ENCODE measurements at places on chromosomes 3 and 15.

DNA sequence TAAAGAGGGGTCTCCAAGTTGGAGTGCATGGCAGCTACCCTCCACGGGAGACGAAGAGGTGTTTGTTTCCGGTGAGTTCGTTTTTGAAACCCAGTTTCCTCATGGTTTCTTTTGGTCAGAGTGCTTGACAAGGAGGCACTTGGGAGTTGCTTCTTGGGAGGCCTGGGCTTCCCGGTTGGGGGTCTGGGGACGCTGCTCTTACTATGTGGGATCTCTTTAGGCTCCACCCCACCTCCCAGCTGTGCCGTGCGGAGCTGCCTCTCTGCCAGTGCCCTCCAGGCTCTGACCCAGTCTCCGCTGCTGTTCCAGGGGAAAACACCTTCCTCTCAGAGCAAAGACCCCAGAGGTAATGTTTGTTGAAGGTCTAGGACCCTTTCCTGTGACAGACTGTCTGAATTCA lies 29.6 kb downstream of the KIF7 start:
- no peak for DNase-seq

DNA sequence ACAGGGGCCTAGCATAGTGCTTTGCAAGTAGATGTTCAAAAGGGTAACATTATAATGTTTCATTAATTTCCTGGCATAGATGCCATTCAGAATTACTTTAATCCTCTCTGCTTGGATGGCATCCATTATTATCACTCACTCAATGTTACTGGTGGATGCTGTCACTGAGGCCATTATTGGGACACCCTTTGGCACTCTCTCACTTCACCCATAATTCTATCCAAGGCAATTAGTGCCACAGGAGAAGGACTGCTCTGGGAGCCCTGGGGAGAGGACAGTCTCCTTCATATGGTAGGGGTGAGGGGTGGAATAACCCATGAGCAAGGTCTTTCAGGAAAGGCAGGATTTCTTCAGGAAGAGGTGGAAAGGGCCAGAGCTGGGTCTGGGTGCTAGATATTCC lies 28.7 kb upstream of the SLC28A1 start:
- no peak for DNase-seq

DNA sequence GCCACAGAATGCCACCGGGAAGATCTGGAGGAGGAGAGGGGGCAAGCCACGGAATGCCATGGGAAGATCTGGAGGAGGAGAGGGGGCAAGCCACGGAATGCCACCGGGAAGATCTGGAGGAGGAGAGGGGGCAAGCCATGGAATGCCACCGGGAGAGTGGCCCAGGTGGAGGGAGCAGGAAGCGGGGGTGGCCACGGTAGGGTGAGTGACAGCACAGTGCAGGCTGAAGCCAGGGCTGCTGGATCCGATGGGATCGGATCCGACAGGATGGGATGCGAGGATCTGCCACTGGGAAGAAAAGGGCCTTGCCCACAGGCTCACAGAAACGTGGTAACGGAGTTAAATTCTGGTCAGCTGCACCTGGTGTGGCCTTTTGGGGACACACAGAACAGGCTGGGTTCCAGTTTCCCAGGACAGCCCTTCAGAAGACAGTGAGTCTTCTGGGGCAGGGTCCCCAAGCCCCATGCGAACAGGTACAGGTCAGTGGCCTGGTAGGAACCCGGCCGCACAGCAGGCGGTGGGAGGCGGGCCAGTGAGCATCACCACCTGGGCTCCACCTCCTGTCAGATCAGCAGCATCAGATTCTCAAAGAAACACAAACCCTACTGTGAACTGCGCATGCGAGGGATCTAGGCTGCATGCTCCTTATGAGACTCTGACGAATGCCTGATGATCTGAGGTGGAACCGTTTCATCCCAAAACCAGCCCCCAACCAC lies 58.8 kb downstream of the XXYLT1 start:
- DNase-seq, result no peak

DNA sequence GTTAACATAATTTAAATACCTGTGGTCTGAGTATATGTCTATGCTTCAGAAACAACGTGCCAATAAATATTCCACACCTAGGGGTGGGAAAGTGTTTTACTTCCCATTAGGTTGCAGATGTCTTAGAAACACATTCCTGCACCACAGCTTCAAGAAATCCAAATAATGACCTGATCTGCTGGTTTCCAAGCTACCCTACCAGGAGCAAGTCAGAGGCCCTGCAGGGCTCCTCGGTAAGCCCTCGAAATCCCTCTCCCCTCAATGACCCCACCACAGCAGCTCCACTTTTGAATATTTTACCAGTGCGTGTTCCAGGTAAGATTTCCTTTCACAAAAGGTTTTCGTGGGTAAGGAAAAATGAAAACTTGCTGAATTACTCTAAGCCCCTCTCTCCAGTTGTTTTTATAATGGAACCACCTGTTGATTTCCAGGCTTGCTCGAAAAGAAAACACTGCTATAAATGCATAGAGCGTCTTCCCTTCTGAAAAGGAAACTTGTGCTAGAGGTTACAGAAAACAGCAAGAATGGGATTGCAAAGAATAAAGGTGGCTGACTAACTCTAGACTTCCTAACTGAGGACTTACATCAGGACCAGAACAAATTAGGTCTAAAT lies 12.6 kb downstream of the IL12A start:
- no peak for DNase-seq

GRCh38 chr15:96549136-96549535 lies 218.6 kb downstream of the NR2F2 start:
- no peak for DNase-seq
